Heart right ventricle (tissue), 16 donors: ENCODE measurements at places on chromosomes 1 and 21. TPM values are rescaled to one million over a fixed set of nuclear protein-coding genes. Genes with fewer than 3 reads are reported as not detected.

The LMOD1 gene
- total RNA-seq: 9.5 TPM

The TCHHL1 gene
- not detected for total RNA-seq

The NR0B2 gene
- total RNA-seq: 14.7 TPM

- peak; percentile 89 for DNase-seq
Measured at GRCh38 chr1:178037510-178038253, 56.2 kb upstream of the RASAL2 start.

DNA sequence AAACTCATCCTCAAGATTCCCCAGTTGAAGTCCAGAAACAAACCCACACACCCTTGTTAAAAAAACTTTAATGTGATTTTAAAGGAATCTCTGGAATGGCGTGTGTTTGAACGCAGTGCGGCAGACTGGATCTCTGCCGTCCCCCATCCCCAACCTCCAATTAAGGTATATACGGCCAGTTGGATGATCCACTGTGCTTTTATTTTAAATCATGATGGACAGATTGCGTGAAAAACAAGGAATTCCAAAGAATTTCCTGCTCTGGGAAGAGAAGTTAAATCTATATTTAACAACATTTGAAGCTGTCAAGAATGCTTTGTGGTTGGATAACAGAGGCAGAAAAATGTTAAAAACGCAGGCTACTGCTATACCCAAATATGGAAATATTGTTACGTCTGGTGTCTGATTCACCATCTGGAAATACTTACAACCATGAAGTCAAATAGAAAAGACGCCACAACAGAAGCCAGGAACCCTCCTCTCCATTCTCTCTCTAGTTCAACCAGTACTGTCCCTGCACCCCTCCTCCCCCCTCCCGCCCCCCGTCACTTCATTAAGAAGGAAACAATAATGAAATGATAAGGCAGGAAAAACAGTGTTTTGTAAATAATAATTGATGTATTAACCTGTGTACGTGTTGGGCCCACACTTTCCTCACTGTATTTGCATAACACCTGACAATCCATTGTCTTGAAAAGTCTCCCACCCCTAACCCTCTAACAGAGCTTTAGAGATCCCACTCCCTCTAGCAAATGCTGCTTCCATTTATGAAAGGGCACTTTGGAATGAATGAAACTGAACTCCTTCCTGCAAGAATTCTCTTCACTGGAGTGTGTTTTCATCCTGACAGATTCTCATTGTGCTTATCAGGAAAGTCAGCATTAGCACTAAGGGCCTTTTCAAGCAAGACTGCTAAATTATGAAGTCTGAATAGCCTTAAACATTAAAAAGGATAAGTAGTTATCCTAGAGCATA lies 2.0 kb upstream of the CCN1 start:
- DNase-seq: no peak

DNA sequence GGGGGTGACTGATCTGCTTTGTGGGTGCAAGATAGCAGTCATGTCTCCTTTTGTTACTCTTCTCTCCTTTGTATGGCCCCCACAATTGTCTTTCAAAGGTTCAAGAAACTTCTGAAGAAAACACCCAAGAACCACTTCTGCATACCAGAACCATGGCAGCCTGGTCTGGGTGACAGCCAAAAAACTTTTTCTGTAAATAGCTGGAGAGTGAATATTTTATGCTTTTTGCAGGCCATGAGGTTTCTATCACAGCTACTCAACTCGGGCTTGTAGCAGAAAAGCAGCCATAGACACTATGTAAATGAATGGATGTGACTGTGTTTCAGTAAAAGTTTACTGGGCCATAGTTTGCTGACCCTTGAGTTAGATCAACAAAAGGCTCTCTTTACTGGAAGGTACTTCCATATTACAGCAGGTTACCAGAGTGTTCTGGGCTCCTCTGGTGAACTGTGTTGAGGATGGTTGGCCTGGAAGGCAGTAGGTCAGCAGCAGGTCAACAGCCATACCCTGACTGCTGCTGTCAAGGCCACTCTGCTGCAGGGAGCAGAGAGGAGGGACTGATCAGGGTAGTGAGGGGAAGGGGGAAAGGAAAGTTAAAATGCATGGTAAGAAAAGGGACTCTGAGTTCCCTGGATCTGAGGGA lies 116.4 kb downstream of the GDAP2 start:
- no peak for DNase-seq

GRCh38 chr1:182720463-182720862 lies 36.1 kb upstream of the RGS8 start:
- DNase-seq: no peak

- peak; percentile 89 for DNase-seq
Measured at GRCh38 chr1:54581621-54582035, 33.6 kb downstream of the ACOT11 start.

DNA sequence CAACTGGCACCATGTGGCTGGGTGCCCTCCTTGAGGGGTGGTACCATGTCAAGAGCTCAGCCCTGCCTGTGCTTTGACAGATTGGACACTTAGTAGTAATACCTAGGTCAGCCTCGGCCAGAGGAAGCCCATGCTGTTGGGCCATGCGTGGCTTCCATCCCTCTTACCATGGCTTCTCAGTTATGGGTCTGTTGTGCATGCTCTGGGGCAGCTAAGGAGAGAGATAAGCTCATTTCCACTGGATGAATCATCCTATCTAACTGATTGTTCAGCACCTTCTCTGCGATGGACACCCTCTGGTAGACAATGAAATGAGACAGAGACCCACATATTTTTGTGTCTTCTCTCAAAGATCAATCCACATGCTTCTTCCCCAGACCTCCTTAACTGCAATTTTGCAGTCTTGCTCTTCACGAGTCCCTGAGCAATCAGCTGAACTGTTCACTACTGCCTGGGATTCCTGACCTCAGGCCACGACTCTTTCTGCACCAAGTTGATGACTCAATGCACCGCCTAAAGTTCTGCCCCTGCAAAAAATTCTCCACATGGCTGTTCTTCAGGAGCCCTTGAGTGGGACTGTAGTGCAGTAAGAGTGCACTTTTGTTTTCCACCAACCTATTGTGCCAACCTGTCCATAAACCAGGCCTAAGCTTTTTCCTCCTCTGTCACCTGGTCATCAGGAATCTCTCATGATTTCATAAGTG lies 6.9 kb upstream of the TRIM62 start:
- no peak for DNase-seq

DNA sequence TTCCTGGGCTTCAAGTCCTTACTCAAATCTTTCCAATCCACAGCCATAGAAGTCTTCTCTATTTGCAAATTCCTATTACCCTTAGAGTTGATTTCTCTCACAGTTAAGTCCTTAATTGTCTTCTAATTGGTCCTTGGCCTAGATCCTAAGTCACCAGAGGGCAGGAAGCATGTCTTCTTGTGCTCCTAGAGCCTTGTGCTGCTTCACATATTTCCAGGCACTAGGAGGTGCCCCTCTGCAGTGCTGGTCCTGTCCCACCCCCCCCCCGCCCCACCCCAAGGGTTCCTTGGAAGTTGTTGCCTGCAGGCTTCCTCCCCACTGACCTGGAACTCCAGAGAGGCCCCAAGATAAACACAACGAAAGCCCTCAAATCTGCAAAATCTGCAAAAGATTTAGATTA lies 28.1 kb upstream of the TARBP1 start:
- DNase-seq: no peak

DNA sequence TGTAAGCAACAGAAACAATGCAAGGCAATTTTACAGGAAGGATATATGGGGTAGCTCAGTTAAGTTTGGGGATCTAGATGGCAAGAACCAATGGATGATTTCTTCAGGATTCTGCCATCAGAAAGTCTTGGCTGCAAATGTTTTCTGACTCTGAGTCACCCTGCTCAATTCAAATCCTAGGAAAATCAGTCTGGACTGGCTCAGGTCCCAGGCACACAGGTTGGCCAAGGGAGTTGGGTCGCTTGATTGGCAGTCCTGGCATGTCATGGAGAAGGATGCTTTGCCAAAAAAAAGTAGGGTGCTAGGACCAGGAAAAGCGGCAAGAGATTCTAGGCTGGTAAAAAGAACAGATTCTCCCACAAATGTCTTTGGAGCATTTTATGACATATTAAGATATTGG lies 28.9 kb upstream of the S1PR1 start:
- no peak for DNase-seq
